Activated T-cell treated with anti-CD3 and anti-CD28 coated beads for 48 hours (primary cell): ENCODE measurements at places on chromosomes 4 and X.

- no peak for DNase-seq
Observed at GRCh38 chrX:124239324-124239723, 93.1 kb upstream of the TEX13D start.

DNA sequence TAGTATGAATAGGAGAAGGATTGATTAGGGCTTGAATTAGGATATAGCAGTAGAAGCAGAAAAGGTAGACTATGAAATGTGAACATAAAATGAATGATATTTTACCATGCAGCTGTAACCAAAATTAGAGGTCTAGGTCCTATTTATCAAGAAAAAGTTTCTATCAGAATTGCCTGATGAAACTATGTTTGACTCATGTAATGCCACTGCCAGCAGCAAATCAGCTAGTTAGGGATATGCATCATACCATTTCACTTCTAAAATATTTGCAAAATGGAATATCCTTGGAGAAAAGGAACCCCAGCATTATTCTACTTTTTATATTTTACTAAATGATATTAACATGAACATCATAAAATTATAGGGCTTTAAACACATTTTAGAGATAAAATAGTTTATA is 188.4 kb downstream of the WDFY3 start:
- no peak for DNase-seq

DNA sequence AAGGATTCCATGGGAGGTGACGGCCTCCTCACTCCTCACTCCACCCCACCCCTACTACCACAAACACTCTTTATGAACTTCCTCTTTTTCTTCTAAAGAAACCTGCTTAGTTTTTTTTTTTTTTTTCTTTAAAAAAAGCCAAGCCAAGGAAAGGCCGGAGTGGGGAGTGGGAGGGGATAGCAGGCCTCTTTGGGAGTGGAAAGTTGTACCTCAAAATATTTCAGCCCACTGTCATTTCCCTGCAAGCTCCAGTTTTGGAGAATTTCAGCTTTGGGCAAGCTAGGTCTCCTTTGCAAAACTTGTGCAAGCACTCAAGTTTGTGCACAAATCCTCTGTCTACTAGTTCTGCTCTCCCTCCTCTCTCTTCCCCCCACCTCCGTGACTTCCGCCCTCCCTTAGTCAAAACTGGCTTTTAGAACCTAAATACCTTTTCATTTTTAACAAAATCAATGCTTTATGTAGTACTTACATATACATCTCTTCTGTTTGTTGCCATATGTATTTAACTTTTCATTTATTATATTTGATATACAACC is 512 bp upstream of the ANTXR2 start:
- no peak for DNase-seq

GRCh38 chrX:53950130-53950733 is 94.0 kb downstream of the PHF8 start:
- no peak for DNase-seq

DNA sequence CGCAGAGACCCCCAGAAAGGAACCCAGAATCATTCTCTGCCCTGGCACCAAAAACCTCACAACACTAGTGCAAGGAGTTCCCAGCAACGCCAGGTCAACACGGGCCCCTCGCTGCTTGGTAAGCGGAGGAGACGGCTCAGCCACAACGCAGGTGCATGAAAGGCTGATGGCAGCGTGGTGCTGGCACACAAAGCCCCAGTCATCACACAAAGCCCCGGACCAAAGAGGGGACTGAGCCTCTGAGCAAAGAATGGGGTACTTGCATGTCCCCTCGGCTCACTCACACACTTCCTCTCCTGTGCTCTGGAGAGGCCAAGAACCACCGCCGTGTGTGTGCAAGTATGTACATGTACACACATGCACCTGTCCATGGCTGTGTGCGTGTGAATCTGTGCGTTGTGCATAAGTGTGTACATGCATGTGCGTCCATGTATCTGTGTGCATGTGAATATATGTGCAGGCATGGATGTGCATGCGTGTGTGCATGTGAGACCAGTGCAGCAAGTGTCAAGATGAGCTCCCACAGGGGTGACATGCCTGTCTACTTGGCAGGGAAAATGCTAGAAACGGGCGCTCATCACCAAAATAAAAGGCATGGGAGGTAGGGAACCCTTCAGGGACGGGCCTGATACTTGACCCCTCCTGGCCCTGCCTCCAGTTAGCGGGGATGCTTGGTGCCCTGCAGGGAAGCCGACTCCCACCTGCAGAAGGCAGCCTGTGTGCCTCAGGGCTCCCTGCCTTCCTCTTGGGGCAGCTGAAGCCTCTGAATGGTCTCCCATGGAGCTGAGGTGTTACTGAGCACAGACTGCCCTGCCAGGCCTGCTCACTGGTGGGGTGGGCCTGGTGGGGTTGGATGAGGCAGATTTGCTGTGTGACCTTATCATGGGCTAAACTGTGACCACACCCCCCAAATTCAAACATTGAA is 60.4 kb downstream of the ZFYVE28 start:
- DNase-seq: no peak

GRCh38 chrX:110276778-110277177 is 41.1 kb downstream of the AMMECR1 start:
- no peak for DNase-seq

DNA sequence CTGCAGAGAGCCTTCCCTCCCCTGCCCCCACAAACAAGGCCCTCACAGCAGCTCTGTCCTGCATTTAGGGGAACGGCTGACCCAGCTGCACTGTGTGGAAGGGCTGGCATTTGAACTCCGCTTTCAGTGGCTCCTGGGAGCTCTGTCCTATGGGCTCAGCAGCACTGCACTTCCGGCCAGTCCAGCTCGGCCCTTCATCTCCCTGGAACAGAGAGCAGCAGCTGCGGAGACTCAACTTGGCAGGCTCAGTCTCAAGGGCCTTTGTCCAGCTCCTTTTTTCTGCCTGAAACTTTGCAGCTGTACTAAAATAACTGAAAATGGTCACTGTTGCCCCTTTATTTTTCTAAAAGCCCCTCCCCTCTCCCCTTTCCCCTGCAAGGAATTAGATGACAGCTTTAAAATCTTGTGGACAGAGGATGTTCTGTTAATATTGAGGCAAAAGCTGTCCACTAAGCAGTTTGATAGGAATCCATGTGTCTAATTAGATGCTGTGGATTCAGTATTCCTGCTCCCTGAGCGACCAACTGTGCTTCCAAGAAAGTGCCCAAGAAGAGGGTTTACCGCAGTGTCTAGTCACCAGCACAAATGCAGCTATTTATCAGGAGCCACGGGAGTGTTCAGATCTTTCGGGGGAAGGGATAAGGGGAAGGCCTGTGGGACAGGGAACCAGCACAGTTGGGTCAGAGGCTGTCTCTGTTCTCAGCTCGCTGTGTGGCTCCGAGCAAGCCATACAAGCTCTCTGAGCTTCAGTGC is 133.1 kb downstream of the AFAP1 start:
- DNase-seq: no peak

DNA sequence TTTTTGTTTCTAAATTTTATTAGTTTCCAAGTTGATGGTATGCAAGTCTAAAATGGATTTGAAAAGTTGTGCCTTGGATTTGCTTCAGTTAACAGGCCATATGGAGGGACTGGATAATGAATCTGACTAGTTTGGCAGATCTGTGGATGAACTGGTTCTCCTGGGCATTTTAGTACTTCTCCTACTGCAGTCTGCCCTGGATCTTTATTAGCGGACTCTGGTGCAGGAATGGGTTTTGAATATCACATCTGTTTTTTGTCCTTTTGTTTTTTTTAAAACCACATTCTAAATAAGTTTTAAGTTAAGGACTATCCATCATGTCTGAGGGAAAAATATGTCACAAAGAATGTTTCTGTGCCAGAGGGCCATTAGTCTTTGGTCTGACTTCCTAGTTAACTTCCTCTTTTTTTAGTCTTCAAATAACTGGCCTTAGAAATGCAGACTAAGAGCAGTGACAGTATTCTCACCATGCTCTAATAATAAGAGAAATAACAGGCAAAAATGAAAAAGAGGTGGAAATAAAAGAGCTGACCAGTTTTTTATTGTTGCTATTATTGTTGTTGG is 13.9 kb upstream of the DCK start:
- DNase-seq: no peak

DNA sequence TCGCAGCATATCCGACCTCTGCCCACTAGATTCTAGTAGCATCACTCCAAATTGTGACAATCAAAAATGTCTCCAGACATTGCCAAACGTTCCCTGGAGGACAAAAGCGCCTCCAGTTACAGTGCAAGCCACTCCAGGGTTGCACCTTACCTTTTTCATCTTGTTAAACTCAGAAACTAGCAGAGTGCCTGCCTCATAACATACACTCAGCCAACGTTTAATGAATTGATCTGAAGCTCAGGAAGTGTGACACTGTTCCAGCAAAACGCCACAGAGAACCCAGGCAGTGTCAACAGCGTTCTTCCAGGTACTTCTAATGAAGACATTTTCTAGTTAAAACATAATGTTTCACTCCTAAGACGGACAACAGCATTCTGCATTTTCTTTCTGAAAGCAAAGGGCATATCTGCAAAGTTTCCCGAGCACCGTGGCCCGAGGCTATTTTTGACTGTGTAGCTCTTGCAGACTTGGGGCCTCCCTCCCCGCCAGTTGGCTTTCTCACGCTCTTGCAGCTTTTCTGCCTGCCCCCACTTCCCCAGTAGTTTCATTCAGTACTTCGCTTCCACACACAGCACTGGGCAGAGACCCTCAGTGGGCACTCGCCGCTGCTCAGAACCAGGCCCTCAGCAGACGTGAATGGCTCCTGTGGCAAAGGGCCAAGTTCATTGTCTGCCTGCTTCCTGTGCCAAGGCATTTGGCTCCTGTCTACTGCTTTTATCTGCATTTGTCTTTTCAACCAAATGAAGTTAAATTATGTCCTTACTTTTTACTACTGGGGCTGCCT is 133.4 kb upstream of the TTC29 start:
- no peak for DNase-seq

- no peak for DNase-seq
Observed at GRCh38 chr4:53763813-53764597, 172.7 kb upstream of the LNX1 start.

- DNase-seq: no peak
Observed at GRCh38 chr4:67273666-67274065, 271.6 kb downstream of the CENPC start.

GRCh38 chrX:136778916-136779315 is 1.8 kb downstream of the ARHGEF6 start:
- no peak for DNase-seq

GRCh38 chrX:132184871-132185270 is 34.4 kb downstream of the RAP2C start:
- no peak for DNase-seq

DNA sequence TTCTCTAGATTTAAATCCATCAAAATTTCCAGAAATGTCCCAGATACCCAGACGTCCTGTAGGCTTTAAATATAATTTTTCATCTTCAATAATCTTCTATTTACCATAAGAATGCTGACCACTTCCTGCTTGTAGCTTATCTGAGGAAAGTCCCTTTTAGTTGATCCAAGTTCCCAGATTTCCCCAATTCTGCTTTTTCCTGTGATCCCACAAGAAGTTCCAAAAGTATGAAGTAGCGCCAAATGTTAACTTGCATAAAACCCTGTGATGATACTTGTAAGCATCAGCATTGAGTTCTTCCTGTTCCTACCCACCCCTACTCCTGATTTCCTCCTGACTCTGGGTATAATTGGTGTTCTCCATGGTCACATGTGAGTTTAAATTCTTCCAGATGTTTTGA is 10.6 kb upstream of the TLR8 start:
- DNase-seq: no peak

DNA sequence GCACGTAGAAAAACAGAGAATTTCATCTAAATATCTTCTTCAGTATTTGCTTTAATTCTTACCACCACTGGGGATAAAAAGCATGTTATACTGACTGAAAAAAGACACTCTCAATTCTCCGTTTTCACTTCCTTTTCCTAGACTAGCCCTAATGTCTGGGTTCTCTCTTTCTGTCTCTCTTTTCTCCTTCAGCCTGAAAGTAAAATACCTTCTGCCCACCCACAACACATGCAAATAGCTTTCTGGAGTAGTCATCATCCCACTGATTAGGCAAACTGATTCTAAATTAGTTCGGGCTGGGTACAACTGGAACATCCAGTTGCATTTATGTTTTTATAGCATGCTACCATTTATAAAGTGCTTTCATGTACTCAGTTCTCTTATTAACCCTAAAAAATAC is 142.4 kb upstream of the ANKRD50 start:
- DNase-seq: no peak

- DNase-seq: no peak
Observed at GRCh38 chr4:100391863-100392262, 126.0 kb downstream of the EMCN start.

DNA sequence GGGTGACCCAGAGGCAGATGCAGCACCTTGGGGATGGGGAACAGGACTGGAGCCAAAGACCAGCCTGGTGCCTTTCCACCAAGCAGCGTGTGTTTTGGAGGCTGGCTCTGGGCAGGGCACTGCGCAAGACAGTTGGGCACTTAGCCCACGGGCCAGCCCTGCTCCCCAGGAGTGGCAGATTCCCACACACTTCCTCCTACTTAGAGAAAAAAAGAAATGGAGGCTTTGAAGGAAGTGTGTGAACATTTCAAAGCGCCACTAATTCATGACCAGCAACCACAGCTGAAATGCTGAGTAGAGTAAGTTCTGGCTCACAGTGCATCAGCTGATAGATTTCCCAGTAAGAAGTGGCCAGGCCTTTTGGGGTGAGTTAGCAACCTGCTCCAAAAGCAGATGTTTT is 54.9 kb upstream of the LGI2 start:
- DNase-seq: no peak

GRCh38 chr4:140096921-140097320 is 57.1 kb downstream of the MAML3 start:
- no peak for DNase-seq

- no peak for DNase-seq
Observed at GRCh38 chr4:173347467-173347866, 13.3 kb upstream of the HMGB2 start.

DNA sequence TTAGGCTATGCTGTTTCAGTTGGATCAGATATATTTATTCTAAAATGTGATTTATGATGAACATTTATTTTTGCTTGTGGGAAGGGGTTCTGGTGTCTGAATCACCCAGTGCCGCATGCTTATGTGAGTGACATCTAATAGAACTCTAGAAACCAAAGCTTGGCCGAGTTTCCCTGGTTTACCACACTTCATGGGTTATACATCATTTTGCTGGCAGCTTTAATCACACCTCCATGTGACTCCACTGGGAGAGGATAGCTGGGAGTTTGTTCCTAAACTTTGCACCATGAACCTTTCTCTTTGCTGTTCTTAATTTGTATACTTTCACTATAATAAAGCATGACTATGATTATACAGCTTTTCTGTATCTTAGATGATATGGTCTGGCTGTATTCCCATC is 382.9 kb downstream of the INPP4B start:
- DNase-seq: no peak
